ENCODE measurements at places on chromosomes 1 and 21. TPM values are rescaled to one million over a fixed set of nuclear protein-coding genes. Genes with fewer than 3 reads are reported as not detected.

VASH2 gene
- total RNA-seq, result 8.7 TPM

CLCA2 gene
- total RNA-seq, result not detected

ADORA1 gene
- 1.9 TPM for total RNA-seq

CGN gene
- 7.2 TPM for total RNA-seq

MNDA gene
- total RNA-seq, result not detected

HAPLN2 gene
- 0.91 TPM for total RNA-seq

EVA1B gene
- total RNA-seq, result 28.5 TPM

PTAFR gene
- total RNA-seq, result 0.25 TPM

DNA sequence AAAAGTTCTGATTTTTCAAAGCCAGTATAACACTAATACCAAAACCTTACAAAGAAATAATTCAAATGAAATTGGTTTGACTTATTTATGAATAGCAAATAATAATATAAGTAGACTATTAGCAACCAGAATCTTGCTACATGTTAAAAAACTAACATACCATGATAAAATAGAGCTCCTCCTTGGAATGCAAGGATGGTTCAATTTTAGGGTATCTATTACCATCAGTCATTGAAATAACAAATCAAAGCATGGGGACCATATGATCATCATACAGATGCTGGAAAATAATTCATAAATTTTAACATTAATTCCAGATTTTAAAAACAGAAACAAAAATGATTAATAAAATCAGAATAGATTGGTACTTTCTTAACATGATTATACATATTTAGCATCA, 66.3 kb downstream of the RRAGC start:
- no peak for DNase-seq

GRCh38 chr1:53878492-53879105, 11.0 kb downstream of the YIPF1 start:
- no peak for DNase-seq

- DNase-seq, result no peak
Measured at GRCh38 chr1:53430261-53430660, 28.9 kb upstream of the DMRTB1 start.

DNA sequence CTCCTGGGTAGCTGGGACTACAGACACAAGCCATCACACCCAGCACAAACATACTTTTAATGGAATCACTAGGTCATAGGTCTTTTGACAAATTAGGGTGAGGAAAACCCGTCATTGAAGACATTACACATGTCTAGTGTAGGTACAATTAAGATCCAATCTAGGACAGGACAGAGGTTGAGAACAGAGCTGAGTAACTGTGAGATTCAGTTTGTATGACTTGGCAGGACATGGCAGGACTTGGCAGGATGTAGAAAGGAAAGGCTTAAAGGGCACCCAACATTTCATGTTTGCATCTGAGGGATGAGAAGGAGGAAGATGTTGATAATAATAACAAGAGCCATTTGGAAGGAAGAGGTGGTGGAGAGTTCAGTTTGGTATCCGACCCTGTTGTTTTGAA, 483.8 kb downstream of the PCP4 start:
- DNase-seq, result no peak

- peak; percentile 73 for DNase-seq
Measured at GRCh38 chr1:44786138-44786840, 1.7 kb downstream of the BEST4 start.

DNA sequence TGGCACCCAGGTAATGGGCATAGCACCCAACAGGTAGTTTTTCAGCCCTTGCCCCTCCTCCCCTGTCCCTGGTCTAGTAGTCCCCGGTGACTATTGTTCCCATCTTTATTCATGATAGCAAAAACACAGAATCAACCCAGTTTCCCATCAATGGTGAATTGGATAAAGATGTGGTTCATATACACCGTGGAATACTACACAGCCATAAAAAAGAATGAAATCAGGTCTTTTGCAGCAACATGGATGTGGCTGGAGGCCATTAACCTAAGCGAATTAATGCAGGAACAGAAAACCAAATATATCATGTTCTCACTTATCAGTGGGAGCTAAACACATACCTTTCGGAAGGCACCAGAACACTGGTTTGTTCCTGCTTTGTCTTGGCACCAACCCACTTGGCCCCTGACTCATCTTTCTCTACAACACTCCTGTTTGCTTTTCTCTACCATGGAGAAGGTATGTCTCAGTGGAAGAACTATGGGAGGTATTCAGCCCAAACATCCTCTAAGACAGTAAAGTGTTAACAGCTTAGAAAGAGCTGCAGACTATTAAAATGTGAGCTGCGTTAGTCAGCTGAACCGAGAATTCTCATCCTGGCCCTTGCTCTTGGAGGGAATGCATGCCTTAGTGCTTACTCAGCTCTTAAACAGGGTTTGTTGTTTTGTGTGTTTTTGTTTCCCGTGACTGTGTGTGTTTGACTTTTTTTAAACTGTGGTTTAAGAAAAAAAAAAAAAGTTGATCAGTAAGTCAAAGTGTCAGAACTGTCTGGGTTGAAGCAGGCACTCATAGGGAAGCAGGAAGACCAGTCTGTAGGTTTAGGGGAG, 203.0 kb downstream of the TOMM20 start:
- DNase-seq, result no peak

DNA sequence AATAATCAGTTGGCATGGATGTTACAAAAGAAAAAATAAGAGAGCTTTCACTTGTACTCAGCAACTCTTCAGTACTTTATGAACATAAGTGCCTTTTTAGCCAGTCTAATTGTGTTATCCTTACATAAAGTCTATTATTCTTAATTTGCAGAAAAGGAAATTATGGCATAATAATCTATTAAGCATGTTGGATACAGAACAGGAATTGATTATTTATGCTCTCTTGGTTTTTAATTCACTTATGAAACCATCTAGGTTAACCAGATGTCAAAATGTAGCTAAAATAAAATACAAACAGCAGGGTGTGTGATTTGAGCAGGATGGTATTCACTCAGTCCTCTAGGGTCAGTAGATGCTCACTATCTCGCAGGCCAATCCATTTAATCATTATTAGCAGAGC, 79.7 kb downstream of the PLPPR5 start:
- no peak for DNase-seq

DNA sequence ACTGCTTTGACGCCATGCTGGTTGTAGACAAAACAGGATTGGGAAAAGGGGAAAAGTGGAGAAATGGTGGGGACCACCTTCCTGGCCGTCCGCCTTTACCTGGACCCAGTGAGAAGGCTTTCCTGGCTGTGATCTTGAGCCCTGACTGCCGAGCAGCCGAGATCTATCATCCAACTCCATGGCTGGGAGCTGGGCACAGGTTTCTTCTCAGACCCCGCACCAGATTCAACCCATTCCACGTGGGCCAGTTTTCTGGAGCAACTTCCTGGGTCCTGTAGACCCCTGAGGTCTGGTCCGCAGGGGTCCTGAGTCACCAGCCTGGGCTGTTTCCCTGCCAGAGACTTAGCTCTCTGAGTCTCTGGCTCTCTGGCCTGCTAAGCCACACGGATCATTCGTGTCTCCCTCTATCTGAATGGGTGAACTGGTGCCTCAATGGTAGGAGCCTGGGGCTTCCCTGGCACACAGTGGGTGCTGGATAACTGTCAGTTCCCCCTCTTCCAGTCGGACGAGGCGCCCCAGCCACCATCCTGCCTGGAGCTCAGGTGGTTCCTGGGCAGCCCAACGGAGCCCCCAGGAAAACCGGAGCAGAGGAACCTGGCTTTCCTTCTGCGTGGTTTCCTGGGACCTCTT, 4.5 kb upstream of the NPHP4 start:
- DNase-seq, result no peak

DNA sequence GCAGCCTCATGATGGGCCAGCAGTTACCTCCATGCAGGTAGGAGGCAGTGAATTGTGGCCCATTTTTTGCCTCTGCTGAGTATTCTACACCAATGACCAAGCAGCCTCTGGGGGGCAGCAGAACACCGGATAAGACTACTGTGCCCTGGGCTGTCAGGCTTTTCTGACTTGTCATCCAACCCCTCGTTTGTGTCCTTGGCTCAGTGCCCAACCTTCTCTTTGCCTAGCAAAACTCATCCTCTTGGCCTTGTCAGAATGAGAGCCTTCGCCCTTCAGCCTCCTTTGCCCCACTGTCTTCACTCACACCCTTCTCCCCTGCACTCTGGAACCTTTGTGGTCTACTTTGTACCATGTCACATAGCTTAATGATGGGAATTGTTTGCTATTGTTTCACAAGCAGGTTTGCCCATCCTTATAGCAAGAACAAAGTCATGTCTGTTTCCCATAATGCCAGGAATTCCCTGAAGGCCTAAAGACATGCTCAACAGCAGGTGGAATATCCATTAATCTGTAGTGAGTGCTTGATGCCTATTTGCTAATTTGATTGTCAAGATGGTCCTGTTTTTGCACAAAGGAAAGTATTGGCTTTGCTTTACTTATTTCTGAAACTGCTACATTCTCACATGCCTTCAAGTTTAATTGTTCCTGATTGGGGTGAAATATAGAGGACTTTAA, 255.9 kb downstream of the HHAT start:
- peak; percentile 79 for DNase-seq

- DNase-seq, result no peak
Measured at GRCh38 chr1:39485046-39485803, 6.2 kb upstream of the BMP8A start.

DNA sequence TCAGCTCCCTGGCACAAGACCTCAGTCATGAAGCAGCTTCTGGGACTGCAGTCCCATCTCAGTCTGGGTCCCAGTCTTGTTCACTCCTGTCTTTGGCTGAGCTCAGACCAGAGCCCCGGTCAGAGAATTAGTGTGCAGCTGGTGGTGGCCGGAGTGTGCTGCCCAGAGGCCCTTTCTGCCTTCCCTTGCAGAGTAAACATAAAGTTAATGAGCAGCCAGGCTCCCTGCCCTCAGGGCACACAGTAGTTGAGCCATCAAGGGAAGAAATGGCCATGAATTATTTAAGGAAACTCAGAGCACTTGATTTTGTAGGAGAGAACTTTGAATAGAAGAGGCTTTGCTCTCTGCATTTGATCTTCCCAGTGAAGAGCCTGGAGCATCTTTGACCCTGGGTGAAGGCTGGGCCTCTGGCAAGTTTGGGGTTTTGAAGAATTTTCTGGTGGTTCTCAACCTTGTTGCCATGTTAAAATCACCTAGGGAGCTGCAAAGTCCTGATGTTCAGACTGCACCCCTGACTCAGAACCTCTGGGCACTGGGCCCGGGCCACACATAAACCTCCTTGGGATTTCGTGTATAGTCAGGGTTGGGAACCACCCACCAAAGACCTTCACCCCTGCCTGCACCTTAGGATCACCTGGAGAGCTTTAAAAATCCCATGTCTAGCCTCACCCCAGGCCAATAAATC, 26.4 kb upstream of the SELENON start:
- DNase-seq, result no peak

DNA sequence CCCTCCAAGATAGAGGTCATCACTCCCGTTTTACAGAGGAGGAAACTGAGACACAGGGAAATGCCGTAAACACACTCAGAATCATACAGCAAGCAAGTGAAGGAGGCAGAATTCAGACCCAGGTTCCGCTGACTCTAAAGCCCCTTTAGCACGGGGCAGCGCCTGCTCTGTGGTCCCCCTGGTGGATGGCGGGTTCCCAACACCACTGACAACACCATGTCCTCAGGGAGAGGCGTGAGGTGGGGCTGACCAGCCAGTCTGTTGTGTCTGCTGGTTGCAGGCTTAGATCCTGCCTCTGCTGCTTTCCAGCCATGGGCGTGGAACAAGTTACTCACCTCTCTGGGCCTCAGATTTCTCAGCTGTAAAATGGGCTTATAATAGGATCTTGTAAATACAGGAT, 617.3 kb downstream of the MATN1 start:
- peak; percentile 60 for DNase-seq

DNA sequence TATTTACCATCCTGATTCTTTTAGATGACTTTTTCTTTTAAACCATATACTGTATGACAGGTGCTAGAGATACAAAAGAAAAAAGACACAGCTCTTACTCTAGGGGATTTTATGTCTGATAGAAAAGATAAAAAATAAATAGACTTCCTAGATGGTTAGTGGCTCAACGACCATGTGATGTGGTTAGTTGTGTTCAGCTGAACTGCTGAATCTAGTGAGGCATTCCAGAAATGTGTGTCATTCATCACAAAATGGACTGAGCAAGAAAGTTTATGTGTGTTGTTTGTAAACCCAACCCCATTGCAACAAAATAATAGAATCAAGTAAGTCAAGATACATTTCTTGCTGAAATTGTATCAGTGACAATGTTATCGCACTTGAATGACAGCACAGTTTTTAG, 205.8 kb upstream of the LYPLAL1 start:
- DNase-seq, result no peak

DNA sequence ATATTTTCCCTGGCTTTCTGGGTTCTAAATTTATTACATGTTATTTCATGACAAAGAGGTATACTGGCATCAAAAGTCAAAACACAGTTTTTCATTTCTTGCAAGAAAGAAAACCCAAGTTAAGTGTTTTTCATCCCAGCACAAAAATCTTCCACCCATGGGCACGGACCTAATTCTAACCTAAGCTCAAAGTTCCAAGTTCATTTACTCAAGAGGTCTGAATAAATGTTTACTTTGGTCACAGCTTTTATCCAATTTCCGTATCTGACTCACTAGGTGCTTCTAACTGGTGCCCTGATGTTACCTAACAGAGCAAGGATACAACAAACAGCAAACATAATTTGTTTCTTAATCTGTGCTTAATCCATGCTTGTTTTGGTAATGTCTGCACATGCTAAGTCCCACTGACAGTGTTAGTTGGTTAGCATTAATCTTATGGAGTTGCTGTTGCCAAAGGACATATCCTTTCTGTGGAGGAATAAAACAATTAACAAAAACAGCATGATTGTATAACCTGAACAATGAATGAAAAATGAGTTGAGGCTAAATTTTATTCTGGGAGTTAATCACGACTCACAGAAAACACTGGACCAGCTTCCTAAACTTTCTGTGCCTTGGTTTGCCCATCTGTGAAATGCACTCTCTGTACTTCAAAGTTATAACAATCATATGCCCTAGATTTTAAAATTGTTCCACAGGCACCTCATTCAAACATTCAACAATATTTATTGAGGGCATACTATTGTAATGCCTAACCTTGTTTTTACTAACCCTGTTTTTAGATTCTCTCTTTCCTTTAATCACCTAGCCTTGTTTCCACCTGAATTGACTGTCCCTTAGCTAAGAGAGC, 4.2 kb upstream of the CHD1L start:
- no peak for DNase-seq

DNA sequence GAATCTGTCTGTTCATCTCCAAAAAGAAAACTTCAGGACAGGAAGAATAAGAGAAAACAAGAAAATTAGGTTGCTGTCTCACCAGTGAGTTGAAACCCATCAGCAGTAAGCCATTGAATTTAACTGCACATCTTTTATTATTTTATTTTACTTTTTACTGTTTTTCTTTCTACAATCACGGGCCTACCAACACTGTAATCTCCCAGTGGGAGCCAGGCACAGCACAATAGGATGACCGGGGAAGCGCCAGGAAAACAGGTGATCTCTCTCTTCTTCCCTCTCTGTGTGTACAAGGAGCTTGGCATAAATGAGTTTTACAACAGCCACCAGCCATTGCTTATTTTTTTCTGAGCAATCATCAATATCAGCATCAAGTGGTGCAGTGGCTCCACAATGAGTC, 113.1 kb upstream of the ESRRG start:
- no peak for DNase-seq
